ENCODE measurements at places on chromosomes 3 and 15.

- DNase-seq = no peak
These were observed 417 bp downstream of the HACD2 start for GRCh38 chr3:123584284-123584987.

DNA sequence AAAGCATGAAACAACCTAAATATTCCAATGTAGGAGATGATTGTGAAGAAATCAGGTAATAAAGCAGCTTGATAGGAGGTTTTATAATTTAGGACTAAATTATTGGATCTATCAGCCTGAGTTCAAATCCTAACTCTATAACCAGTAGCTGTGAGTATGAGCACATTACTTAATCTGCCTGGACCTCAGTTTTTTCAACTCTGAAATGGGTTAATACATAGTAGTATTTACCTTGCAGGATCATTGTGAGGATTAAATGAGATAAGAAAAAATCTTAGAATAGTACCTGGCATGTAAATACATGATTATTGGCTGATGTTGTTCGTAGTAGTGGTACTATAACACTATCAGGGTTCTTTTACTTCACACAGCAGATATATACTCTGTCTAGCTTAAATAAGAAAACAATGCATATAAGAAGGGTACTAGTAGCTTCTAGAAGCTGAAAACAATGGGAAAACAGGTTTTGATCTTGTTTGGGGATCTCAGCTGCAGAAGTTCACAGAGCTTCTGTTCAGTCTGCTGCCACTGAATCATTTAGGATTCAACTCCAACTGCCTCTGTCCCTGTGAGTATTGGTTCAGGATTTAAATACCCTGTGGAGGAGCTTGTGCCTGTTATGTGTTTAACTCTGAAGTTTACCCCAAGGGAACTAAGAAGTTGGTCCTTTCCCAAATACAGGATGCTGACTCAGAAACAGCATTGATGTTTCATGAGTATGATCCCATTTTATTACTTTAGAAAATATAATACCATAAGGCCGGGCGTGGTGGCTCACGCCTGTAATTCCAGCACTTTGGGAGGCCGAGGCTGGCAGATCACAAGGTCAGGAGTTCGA, 34.2 kb downstream of the KAT2B start:
- DNase-seq = no peak

GRCh38 chr3:135128818-135129217, 333.8 kb downstream of the EPHB1 start:
- no peak for DNase-seq

- DNase-seq = no peak
These were observed 5.1 kb downstream of the SEC13 start for GRCh38 chr3:10315771-10316344.

DNA sequence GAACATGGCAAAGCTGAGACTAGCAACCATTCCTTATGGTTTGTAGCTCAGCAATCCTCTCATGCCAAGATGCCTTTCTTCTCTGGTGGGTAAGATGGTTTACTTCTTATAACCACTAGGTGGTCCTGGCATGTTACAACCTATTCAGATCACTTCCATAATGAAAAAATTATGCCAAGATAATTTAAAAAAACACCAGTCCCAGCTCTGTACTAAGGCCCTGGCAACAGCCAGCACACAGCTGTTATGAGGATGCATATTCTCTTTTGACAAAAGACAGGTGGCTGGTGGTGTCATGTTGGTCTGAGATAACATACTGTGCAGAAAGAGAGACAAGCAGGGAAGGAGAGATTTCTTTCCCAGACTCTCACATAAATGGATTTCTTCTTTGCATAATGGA, 65.7 kb upstream of the FRMD4B start:
- no peak for DNase-seq

GRCh38 chr3:100486808-100487207, 5.6 kb upstream of the TMEM45A start:
- no peak for DNase-seq

GRCh38 chr15:29094711-29095110, 174.9 kb downstream of the NSMCE3 start:
- DNase-seq = no peak

- DNase-seq = no peak
These were observed 47.2 kb downstream of the PPARG start for GRCh38 chr3:12336099-12336498.

DNA sequence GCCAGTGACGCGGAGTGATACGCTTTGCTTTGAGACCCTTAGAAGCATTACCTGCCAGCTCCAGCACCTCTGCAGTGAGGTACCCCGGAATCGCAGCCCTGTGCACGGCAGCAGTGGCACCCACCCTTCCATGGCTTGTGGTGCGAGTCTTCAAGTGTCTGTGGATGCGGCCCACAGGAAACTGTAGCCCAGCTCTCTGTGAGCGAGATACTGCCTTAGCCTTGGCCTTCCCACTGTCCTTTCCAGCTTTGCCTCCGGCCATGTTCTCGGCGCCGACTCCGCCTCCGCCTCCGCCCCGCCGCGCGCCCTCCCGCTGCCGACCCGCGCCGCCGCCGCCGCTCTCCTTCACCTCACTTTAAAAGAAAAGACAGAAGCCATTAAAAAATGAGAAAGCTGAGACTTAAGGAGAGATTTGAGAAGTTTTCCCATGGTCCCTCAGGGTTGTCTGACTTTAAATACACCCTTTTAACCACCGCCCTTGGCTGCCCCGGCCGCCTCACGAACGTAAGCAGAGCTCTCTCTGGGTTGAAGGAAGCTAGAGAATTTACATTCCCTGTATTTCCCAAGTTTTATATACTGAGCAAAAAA, 78.5 kb upstream of the FAM174B start:
- no peak for DNase-seq

DNA sequence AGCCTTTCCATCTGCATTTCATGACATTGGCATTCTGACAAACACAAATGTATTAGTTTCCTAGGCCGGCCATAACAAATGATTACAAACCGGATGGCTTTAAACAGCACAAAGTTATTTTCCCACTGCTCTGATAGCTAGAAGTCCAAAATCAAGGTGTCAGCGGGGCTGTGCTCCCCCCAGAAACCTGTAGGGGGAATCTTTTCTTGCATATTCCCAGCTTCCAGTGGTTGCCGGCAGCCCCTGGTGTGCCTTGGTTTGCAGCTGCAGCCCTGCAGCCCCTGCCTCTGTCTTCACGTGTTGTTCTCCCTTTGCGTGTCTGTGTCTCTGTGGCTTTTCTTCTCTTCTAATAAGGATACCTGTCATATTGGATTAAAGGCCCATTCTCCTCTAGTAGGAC, 79.0 kb upstream of the CDV3 start:
- DNase-seq = no peak

- DNase-seq = no peak
These were observed 81.1 kb downstream of the IQCH start for GRCh38 chr15:67335534-67336222.

- no peak for DNase-seq
These were observed 710 bp downstream of the ABHD10 start for GRCh38 chr3:111979434-111980038.

DNA sequence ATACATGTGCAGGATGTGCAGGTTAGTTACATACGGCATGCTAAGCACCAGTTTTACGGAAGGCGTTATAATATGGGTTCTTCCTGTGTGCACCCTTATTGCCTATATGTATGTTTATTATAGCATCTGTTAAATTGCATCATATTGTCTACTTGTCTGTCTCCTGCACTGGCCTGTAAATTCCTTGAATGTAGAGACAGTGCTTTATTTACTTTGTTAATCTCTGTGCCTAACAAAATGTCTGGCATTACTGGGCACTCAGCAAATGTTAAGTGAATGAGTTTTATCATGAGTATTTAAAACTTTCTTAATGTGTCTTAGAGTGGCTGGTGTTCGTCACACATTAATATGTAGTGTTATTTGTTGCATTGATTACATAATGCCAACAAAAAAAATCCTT, 23.8 kb downstream of the MGA start:
- DNase-seq = no peak

DNA sequence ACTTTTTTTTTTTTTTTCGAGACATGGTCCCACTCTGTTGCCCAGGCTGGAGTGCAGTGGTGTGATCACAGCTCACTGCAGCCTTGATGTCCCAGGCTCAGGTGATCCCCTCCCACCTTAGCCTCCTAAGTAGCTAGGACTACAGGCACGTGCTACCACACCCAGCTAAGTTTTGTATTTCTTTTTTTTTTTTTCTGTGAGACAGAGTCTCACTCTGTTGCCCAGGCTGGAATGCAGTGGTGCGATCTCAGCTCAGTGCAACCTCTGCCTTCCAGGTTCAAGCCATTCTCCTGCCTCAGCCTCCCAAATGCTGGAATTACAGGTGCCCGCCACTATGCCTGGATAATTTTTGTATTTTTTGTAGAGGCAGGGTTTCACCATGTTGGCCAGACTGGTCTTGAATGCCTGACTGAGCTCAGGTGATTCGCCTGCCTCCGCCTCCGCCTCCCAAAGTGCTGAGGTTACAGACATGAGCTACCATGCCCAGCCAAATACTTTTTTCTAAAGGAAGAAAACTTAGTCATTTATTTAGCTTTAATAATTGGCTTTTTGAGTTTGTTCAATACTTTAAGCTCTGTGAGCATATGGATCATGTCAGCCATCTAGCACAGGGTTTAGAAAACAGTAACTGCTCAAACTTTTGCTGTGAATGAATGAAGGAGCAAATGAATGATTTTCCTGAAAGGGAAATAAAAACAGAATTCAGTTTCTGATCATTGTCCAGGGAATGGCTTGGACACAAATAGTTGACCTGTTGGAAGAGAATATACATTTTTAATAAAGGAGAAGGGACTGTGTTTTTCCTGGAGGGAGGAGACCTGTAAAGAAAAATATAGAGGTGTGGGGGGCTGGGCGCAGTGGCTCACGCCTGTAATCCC, 26.0 kb downstream of the UBE2E1 start:
- DNase-seq = no peak

GRCh38 chr3:71008350-71008935, 575.1 kb downstream of the FOXP1 start:
- DNase-seq = no peak

DNA sequence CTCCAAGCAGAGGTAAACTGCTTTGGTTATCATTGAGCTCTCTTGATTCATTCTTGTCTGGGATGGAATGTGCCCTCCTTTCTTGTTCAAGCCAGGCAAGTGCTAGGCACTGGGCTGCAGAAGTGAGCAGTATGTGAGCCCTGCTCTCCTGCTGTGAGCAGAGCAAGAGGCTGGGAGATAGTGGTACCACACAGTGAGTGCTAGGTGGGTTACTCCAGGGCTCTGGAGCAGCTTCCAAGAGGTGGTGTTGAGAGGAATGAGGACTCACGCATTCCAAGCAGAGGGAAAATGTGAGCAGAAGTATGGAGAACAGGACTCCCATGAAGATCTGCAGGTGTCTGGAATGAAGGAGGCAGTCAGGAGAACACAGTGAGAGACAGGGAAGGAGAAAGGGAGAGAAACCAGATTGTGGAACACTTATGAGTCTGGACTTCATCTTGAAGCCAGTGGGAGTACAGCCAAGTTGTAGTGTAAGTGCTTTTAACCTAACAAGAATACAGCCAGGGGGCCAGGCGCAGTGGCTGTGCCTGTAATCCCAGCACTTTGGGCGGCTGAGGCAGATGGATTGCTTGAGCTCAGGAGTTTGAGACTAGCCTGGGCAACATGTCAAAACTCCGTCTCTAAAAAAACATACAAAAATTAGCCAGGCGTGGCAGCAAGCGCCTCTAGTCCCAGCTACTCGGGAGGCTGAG, 199.9 kb upstream of the CTDSPL start:
- DNase-seq = no peak

DNA sequence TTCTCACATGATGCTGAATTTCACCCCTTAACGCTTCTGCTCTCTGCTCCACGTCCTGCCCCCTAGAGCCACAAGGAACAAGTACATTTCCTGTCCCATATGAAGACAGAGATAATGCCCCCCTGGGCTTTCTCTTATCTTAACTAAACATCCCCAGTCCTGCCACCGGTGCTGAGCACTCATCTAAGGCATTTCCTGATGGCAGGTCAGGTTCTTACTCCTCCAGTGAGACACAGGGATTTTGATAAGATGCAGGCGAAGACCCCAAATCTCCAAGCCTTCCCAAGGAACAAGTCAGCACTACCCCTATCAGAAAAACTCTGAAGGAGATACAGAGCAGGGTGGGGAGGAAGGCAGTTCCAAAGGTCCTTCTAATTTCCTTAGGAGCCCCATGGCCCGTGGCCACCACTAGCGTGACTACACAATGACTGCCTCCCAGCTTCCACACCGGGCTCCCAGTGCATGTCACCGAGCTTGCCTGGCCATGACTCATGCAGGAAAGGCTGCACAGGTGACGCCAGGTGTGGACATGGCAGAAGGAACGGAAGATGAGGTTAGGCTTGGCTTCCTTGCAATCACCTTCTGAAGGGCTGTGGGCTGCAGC, 152.9 kb downstream of the XXYLT1 start:
- no peak for DNase-seq

DNA sequence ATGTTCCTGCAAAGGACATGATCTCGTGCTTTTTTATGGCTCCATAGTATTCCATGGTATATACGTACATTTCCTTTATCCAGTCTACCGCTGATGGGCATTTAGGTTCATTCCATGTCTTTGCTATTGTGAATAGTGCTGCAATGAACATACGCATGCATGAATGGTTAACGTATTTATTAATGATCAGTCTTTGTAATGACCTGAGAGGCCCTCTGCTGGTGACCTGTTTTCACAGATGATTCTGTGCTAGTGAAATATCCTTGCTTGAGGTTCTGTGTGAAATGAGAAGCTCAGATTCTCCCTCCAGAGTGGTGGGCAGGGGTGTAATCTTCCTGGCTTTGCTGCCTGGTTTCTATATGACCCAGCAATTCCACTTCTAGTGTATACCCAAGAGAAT, 160.2 kb upstream of the RASGRP1 start:
- no peak for DNase-seq

GRCh38 chr3:134694946-134695543, 44.2 kb upstream of the KY start:
- no peak for DNase-seq

DNA sequence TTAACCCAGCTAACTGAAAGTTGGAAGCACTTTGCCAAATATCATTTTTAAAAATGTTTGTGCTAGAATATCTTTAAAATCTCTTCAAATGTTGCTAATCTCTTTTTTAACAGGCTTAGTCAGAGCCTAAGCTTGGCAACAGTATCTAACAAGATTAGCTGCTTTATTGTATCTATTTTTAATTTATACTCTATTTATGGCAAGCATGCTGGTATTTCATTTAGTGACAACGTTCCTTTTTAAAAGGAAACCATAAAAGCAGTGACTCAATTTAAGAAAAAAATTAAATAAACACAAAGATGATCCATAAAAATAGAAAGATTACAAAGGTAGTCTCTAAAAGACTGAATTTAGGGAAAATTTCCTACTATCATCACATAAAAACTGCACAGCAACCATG, 40.5 kb downstream of the SLC12A6 start:
- no peak for DNase-seq

- no peak for DNase-seq
These were observed 91.5 kb upstream of the RBMS3 start for GRCh38 chr3:29189328-29189727.
